ENCODE measurements at places on chromosomes 2 and 18.

- DNase-seq, result no peak
Observed at GRCh38 chr2:28636491-28636890, 115.1 kb upstream of the PPP1CB start.

- DNase-seq, result no peak
Observed at GRCh38 chr2:20624884-20625485, 25.9 kb downstream of the HS1BP3 start.

DNA sequence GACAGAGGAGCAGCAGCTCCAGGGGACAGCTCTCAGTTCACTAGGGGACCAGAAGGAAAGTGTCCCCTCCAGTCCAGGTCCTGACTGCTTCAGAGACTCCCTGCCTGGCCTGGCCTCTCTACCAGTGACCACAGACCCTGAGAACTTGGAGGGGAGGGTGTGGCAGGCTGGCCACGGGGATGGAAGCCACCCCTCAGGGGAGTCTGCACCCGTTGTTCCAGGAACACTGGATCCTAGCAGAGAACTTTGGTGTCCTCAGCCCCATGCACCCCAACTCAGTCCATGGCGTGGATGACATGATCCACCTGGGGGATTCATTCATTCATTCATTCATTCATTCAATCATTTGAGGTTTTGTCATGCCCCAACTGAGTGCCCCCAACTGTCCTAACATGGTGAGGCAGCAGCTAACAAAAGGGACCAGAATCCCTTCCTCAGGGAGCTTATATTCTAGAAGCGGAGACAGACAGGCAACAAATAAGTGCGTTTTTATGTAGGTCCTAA lies 31.9 kb downstream of the MYO7B start:
- DNase-seq, result no peak

- DNase-seq, result no peak
Observed at GRCh38 chr2:64677530-64677929, 23.8 kb upstream of the SERTAD2 start.

DNA sequence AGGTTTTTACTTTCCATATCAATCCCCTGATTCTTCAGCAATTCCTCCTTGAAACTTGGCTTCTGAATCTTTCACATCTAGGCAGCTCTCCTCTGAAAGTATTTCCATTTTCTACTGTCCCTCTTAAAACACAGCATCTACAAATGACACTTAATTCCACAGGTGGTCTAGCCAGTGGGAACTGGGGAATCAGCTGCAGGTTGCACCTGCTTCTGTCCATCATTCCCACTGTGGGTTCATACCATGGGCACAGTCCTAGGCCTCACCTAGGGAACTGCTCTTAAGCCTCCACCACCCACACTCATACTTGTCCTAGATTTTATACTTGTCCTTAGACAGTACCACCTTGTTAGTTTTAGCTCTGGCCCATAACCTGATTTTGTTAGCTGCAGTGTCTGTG lies 2.2 kb downstream of the LOXL3 start:
- DNase-seq, result no peak

DNA sequence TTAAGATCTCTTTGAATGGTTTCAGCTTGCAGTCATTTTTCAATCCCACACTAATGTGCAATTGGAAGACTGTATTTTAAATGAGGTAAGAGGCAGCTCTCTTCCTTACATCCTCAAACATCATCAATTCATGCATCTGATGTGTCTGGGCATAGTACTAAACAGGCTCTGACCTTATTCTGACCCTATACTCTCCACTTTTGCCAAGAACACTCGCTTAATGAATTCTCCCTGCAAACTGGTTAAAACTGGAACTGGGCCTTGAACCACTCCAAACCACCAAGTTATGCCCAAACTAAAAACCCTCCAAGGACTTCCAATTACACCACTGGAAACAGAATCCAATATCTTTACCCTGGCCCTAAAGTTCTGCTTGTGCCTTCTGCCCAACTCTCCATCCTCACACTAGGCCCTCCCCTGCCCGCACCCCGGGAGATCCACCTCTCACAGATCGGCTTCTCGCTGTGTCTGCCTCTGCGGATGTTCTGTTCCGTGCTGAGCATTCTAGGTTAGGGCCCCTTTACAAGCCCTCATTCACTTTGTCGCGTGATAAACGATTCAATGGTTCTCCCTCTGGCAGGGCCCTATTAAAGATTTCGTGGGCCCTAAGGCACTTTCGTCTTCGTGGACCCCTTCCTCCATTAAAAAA lies 1.2 kb downstream of the M1AP start:
- no peak for DNase-seq

DNA sequence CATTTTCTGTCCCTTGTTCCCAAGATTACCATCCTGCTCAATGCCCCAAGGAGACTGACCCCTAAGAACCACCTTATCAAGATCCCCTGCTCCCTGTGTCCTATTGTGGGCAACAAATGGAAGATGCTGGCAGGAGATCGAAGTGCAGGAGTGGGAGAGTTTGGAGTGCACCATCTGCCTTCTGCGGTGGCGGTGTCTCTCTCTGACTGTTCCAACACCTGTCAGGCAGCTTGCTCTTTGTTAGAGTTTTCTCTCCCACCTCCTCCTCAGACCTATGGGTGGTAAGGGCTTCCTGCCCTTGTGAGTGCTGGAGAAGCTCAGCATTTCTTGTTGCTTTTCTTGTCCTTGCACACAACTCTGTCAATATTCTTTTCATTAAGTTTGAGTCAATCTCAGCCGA lies 64.1 kb upstream of the SPHKAP start:
- no peak for DNase-seq
